ENCODE measurements at places on chromosomes 16 and 17.

- no peak for DNase-seq
These were observed 316.9 kb downstream of the SEC14L1 start for GRCh38 chr17:77457572-77458201.

GRCh38 chr16:24999088-24999670, 16.0 kb downstream of the ARHGAP17 start:
- no peak for DNase-seq

DNA sequence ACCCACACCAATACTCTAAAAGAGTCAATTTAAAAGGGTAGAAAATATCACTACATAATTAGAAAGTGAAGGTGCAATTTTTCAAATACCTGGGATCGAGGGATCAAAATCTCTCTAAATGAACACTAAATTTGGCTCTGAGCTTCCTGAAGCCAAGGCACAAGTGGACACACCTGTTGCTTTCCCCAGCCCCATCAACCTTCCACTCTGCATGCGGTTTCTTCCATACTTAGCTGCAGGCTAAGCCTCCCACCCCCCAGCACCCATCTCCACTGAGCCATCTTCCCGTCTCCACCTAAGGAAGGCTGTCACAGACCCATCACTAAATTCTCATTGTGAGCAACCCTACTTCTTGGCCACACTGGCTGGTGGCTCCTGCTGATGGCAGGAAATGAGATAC, 30.5 kb downstream of the TXNDC11 start:
- DNase-seq = no peak

GRCh38 chr16:58096249-58096648, 32.9 kb downstream of the CFAP20 start:
- DNase-seq = no peak

- DNase-seq = no peak
These were observed 16.0 kb downstream of the NDUFAF8 start for GRCh38 chr17:81254955-81255717.

GRCh38 chr17:72297326-72298115, 176.7 kb downstream of the SOX9 start:
- no peak for DNase-seq

DNA sequence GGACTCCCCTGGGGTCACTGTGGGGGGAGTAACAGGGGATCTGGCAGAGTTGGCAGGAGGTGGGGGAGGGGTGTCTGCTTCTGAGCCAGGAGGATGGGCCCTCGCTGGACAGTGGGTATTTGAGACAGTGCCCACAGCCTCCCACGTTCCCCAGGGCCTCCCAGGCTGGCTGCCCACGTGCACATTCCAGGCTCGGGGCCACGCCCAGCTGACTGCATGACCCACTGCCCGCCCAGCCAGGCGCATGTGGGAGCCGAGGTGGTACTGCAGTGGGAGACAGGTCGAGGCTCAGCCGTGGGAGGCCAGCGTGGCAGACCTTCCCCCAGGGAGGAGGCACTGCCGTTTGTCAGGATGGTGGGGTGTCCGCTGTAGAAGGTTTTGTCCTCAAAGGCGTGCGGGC, 38.8 kb downstream of the BAHCC1 start:
- DNase-seq = no peak

GRCh38 chr16:3495176-3495575, at the start of gene C16orf90:
Gene C16orf90, minus strand, starts transcription at chr16:3495489. Its CDS starts 68 bp downstream, at chr16:3495421.
- DNase-seq = no peak

DNA sequence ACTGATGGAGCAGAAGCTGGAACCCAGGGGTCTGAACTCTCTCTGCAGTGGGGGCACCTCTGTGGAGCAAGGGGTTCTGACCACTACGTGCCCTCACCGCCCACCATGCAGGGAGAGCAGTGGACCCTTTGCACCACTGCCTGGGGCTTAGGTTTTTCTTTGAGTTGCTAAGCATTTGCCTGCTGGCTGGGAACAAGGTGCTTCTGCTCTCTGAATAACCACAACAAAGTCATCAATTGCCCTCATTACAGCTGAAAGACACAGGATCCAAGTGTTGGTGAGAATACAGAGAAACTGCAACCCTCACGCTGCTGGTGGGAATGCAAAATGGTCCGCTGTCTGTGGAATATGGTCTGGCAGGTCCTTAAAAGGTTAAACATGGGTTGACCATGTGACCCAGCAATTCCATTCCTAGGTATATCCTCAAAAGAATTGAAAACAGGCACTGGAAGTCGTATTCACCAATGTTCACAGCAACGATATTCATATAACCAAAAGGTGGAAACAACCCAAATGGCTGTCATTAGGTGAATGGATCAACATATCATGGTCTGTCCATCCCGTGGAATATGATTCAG, 22.8 kb downstream of the NLRC3 start:
- no peak for DNase-seq

- DNase-seq = no peak
These were observed 1.1 kb upstream of the RAPGEFL1 start for GRCh38 chr17:40175928-40176753.

DNA sequence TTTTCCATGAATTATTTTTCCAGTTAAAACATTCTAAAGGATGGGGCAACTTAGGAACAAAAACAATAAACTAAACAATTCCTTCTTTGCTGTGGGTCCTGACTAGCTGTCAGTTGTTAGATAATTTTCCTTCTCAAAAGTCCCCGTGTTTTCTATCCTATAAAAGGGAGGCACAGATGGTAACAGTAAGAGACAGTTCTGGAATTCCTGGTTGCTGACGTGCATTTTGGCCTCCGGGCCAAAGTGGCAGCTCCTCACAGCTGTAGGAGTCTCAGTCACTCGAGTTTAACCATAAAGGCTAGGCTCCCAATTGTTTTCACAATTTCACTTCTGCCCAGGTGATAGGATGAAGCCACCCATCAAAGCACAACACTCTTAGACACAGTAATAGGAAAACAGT, 77.0 kb upstream of the ZNF423 start:
- DNase-seq = no peak

DNA sequence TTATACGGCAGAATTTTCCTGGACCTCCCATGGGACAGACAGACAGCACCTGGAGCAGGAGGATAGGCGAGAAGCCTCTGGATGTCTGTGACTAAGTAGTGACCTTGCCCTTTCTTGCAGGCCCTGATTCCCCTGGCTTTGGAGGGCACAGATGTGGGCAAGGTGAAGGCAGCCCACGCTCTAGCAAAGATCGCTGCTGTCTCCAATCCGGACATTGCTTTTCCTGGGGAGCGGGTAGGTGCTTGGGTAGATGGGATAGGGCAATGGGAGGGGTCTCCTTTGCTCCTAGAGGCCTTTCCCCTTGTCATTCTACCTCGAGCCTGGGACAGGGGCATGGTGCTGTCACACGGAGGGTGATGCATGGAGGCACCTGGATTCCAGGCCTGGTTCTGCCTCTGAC, 17.3 kb downstream of the SLC35G3 start:
- DNase-seq = no peak

Data from GM20000 (cell line).